ENCODE measurements at places on chromosomes 5 and 9.

DNA sequence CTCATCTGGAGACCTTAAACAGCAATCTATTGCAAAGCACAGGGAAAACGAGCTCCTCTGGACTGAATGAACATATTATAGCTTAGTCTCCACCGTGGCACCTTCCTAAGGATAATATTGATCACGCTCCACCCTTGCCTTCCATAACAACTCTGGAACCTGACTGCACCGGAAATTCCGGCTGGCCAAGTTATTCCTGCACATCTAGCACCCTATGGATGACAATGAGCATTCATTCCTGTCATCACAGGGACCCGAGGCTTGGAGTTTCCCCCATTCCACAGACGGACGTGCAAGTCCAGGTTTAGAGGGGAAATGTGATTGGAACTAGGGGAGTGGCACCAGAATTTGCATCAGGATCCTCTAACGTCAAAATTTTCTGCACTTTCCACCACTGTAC is 27.5 kb downstream of the STK10 start:
- no peak for DNase-seq

DNA sequence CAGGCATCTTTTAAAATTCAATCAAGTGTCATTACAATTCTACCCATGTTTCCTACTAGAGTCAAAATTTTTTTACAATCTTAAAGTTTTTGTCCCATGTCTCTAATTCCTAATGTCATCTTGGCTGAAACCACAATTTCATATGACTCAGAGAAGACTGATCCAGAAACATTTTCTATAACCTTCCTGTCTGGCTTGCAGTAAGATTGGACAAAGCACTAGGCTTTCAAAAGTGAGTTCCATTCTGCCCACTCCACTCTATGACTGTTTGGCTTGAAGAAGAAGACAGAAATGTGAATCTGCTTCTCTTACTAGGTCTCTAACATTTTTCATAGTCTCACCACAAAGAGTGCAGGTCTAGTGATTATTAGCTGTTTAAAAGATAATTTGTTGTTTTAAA is 88.8 kb downstream of the NR3C1 start:
- DNase-seq, result peak; percentile 24

GRCh38 chr9:113380869-113381378 is 4.1 kb upstream of the HDHD3 start:
- no peak for DNase-seq

- DNase-seq, result no peak
Measured at GRCh38 chr9:92763721-92764380, 782 bp downstream of the BICD2 start.

DNA sequence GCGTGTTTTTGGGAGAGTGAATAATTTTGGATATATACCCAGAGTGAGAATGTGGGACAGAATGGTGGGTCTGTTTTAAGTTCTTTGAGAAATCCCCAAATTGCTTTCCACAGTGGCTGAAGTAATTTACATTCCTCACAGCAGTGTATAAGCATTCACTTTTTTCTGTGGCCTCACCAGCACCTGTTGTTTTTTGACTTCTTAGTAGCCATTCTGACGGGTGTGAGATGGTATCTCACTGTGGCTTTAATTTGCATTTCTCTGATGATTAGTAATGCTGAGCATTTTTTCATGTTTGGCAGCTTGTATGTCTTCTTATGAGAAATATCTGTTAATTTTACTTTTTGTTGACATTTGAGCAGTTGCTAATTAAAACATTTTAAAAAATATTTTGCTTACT is 9.4 kb upstream of the SPATA31D1 start:
- DNase-seq, result no peak

DNA sequence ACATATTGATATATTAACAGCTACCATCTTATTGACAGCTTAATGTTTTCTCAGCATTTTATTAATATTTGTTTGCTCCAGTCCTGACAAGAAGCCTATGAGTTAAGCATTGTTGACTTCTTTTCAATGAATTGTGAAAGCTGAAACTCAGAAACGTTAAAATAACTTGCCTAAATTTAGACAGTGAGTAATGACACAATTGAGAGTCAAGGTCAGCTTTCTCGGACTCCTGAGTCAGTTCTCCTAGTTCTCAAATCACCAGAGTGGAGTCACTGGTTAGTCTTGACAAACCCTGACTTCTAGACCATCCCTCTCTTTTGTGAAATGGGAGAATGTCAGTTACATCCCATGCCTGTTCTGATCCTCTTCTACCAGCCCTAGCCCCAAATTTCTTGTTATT is 222.7 kb upstream of the ACO1 start:
- no peak for DNase-seq

DNA sequence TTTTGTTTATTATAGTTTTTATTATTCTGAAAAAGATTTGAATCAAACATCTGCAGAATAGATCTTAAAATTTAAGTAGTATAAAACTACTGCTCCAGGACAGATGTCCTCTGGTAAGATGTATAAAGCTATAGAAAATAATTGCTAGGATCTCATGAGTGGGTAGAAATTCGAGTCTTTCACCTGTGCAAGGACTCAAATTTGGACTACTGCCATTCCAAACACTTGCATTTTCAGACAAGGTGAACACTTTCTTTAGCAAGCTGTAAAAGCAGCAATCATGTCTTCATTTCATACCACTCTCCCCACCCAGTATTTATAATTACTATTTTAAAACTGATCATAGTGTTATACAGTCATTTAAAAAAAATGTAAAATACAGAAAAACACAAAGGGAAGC is 20.7 kb downstream of the SKP2 start:
- DNase-seq, result no peak

- DNase-seq, result no peak
Measured at GRCh38 chr5:173015192-173015591, 31.6 kb downstream of the ATP6V0E1 start.

GRCh38 chr5:171268700-171269620 is 40.1 kb upstream of the TLX3 start:
- DNase-seq, result no peak

DNA sequence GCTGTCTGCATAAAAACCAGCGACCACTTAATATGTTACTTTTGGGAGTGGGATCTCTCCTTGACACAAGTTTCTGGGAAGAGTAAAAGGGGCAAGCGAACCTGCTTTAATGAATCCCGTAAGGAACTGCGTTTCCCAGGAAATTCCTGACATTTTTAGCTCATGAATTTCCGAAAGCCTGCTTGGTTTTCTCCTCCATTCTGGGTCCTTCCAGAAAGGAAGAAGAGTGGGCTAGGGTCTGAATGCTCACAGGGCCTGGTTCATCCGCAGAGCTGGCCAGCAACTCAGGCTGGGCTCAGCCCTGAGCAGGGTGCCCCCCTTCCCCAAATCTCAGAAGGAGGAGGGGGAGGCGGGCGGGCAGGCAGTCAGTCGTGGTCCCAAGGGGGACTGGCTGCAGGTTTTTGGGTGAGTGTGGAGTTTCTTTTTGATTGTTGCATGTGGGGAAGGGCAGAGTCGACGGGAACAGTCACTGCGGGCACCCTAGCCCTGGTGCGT is 1.2 kb upstream of the PURA start:
- DNase-seq, result no peak

DNA sequence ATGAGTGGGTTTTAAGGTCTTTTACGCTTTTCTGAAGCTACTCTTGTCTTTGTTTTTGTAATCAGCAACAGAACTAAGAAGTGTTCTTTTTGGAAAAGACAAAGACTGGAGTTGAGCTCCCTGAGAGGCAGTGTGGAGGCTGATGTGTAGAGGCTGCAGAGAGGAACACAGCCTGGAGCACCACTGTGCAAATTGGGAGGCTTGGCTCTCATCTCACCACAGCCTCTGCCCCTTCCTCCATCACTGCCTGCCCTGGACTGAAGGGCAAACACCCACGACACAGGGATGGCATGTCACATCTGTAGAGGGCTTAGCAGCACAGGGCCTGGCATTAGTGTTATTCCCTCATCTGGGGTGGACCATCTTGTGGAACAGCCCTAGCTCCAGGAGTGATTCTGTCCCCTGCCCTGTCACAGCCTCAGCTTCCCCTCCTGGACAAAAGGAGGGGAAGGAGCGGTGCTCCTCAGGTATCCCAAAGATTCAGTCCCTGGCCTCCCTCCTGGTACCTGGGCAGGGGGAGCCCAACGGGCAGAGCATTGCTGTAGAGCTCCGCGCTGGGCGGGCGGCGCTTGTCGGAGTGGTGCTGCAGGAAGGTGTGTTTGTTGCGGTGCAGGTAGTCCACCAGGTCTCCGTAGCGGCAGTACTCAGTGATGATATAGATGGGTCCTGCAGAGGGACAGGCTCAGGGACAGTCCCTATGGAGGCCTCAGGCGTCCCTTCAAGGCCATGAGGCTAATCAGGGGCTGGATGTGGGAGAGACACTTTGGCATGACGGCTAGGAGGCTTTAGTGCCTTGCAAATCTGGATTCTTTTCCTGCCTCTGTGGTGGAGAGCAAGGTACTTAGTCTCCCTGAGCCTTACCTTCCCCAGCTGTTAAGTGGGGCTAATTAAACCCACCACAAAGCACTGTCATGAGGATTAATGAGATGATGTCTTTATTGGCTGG is 32.8 kb downstream of the PDGFRB start:
- no peak for DNase-seq

- peak; percentile 34 for DNase-seq
Measured at GRCh38 chr5:128201065-128201926, 117.7 kb downstream of the SLC12A2 start.

DNA sequence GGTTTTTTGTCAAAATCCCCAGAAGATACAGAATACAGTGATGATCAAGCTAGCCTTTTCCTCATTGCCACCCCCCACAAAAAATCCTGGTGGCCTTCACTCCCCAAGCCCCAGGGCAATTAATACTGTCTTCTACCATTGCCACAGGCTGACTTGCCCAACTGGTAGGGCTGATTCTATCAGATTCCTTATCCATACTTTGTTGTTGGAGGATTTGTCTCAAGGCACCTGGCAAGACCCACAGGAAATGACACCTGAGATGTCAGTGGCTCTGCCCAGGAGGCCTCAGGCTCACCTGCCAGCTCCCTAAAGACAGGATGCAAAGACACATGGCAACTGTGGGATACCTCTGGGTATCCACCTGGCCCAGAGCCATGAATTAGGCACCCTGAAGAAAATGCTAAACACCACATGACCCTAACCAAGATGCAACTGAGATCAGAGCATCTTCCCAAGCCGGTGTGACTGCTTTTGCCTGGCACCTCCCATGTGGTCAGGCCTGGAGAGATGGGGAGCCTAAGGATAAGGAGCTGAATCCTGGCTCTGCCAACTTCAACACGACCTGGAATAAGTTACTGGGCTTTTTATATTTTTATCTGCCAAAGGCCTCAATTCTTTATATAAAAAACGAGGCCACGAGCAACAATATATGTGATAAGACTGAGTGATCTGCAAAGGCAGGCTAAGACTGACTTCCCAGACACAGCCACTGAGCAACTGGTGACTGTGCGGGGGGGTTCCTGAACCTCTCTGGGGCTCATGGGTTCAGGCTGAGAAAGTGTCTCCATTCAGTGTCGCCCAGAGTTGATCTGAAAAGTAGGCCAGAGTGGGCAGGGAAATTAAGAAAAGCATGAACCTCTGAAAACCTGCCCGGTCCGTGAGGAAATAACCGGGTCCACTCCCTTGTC is 944 bp downstream of the ATOX1 start:
- DNase-seq, result no peak

DNA sequence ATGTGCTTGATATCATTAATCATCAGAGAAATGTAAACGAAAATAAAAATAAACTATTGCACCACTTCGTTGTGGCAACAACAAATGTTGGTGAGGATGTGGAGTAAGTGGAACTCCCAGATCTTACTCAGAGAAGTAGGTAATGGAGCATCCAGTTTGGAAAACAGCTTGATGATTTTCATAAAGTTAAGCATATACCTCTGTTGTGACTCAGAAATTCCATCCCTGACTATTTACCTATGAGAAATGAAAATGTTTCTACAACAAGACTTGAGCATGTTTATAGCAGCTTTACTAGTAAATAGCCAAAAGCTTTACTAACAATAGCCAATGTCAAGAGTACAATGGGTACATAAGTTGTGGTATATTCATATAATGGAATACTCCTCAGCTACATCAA is 214.7 kb upstream of the NMUR2 start:
- DNase-seq, result no peak

DNA sequence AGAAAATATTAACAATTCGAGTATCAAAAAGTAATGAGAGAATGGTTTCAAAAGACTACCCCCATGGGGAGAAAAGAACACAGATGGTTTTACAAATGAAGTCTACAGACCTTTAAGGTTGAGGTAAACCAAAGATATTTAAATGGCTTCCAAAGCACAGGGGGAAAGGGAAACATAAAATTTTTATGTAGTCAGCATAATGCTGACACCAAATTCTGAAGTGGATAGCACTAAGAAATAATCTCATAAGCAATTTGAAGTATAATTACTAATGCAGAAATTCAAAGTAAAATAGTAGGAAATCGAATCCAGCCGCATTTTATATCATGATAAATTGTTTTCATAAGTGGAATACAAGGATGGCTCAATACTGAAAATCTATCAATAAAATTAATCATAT is 30.3 kb upstream of the SPATA31C2 start:
- DNase-seq, result no peak
